ENCODE measurements at places on chromosomes 16 and 17.

DNA sequence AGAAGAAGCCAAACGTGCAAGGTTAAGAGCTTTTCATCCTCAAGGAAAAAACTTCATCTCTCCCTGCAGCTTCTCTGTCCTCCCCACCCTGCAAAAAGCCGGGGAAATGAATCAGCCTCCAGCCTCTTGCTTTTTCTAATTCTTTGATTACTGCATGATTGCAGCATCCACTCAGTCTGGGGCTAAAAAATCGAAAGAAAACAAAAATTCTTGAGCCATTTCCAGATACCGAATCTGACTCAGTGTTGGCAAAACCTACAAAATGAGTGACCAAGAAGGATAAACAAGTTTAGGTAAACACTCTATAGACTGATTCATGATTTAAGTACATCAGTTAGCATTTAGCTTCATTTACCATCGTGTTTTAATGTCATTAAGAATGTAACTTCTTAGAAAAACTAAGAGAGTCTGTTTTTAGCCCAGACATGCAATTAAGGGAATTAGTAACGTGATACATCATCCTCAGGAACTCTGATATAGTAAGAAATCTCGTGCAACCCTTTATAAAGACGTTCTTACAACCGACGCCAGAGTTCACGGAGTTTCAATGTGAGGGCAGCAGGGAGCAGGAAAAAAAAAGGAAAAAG lies 287.3 kb upstream of the FOXF1 start:
- DNase-seq: no peak

- DNase-seq: no peak
Observed at GRCh38 chr17:39208893-39209292, 8.8 kb downstream of the RPL19 start.

DNA sequence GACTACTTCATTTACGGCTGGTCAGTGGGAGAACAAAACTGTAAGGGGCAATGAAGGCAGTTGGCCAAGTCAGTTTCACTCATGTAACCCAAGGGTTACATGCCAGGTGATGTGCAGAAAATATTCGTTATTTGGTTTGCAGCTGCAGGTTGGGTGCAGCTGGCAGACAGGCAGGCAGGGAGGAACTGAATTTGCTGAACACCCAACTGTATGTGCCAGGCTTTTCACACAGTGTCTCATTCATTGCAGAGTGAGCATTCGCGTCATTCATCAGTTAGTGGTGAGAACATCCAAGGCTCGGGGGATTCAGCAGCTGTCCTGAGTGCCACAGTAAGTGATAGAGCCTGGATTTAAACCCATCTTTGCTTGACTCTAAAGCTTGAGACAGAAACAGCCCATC lies 59.7 kb downstream of the ABCC6 start:
- no peak for DNase-seq

GRCh38 chr17:69451416-69452394 lies 37.2 kb downstream of the MAP2K6 start:
- DNase-seq: no peak

DNA sequence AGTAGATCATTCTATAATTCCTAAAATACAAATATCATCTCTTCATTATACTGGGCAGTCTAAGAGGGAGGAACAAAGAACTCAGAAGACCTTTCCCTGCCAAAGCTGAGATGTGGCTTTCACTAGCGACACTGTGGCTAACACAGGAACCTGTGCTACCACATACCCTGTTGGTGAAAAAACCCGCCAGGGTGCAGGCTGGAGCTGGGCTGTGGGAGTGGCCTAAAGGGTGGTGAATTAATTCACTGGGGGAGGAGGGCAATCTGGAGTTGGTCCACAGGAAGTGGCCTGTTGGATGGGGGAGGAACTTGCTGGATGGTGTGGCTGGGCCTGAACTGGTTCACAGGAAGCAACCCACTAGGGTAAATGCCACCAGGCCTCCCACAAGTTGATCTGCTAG lies 7.4 kb downstream of the ZNF594 start:
- DNase-seq: no peak

DNA sequence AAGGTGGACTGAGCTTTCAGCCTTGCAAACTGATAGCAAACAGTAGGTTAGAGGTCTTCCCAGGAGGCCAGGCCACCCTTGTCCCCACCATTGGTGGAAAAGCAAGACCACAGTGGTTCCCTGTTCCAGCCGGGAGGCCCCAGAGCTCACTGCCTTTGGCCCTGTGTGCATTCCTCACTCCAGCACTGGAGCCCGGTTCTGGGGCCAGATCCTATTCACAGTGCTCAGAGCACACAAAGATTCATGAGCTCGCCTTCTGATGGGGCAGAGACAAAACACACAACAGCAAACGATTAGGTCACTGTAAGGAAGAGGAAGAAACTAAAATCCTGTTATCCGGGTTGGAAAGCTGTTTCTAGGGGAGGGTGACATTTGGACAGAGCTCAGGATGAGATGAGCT lies 5.6 kb upstream of the PGS1 start:
- no peak for DNase-seq

GRCh38 chr16:80585764-80586163 lies 45.0 kb downstream of the DYNLRB2 start:
- no peak for DNase-seq
